Stimulated activated CD8-positive, alpha-beta memory T cell treated with anti-CD3 and anti-CD28 coated beads, Interleukin-15, amount 100 ng/mL, for 4 hours (primary cell): ENCODE measurements at places on chromosomes 12 and 14.

GRCh38 chr12:61490526-61491498 lies 769.4 kb upstream of the USP15 start:
- DNase-seq: no peak

GRCh38 chr14:54629635-54630360 lies 62.9 kb downstream of the SAMD4A start:
- no peak for DNase-seq

- DNase-seq: no peak
These were observed 45.2 kb downstream of the GRIP1 start for GRCh38 chr12:66633676-66634075.

GRCh38 chr14:55399852-55400251 lies 11.8 kb downstream of the ATG14 start:
- DNase-seq: no peak

DNA sequence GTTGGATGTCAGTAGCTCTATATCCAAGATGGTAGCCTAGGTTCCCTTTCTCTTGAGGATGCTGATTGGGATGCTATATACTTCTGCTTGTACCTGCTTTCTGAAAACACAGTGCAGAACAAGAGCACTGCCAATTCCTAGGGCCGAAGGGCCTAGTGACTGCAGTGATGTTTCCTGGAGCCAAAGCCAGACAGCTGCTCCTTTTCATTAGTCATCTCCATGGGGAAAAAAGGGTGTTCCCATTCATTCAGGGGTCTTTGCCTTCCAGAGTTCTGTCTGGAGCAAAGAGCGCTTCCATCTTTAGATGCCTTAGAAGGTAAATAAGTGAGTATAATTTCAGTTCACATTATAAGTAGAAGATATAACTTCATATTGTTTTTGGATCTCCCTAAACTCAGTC lies 85.5 kb downstream of the PTPRB start:
- DNase-seq: no peak

- DNase-seq: no peak
These were observed 4.4 kb upstream of the SHMT2 start for GRCh38 chr12:57224973-57225679.
